ENCODE measurements at places on chromosomes 12 and 14.

DNA sequence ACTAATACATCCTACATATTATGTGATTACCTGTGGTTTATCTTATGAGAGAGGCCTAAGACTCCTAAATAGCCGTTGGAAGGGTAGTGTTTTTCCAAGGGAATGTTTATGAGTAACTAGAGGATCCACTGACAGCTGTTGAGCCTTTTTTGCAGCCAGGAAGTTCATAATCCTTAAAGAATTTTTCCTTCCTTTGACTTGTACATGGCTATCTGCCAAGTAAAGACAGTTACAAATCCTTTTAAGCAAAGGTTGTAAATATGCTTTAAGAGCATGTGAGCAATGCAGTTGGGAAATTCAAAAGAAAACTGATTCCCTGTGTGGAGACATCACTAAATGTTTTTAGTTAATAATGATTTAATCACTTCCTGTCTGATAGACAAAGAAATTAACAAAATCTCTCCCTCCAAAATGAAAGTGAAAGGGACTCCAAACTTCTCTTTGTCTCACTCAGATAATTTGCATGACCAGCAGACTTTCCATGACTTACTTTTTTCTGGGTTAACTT, 333.8 kb downstream of the PDZRN4 start:
- peak; percentile 97 for DNase-seq

DNA sequence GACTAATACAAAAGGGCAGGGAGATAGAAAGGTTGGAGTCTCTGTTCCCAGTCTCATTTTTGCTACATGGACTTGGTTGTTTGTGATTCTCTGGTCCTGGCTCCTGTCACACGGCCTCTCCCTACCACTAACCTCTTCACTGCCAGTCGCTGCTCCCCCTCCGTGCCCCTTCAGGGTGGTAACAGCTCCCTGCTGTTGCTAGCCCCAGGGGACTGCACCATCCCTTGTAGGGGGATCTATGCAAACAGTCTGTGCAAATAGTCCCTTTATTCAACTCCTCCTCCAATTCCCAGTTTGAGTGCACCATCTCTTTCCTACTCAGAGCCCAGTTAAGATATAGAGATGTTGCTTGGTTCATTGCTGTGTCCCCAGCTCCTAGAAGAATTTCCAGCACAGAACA, 51.1 kb downstream of the CCDC60 start:
- DNase-seq, result no peak

- DNase-seq, result no peak
Measured at GRCh38 chr12:65903691-65904383, 79.6 kb downstream of the HMGA2 start.

DNA sequence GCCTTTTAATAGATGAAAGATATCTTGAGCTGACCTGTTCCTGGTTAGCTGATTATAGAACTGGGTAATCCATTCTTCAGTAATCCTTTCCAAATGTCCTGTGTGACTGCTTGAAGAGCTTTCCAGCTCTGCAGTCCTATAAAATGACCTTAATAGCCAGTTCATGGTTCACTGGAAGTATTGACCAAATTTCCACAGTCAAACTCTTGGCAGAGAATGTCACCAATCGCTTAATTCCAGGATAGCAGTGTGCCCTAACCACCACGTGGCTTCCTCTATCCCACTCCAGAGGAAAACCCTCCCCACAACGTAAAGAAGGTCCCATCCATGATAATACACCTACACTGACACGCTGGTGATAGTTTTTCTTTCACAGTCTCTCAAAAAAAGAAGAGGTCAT, 17.4 kb downstream of the PRKAB1 start:
- no peak for DNase-seq

Data from muscle of leg (tissue), 16 donors.